ENCODE measurements at places on chromosomes 7 and 10. TPM values are rescaled to one million over a fixed set of nuclear protein-coding genes. Genes with fewer than 3 reads are reported as not detected.

Gene FGFR2
- not detected for total RNA-seq

Gene GALNT11
- total RNA-seq, result 80.0 TPM

Gene C10orf67
- not detected for total RNA-seq

Gene NPSR1
- total RNA-seq, result not detected

Gene CALML3
- not detected for total RNA-seq

Gene GNA12
- total RNA-seq, result 10.2 TPM

Gene PVRIG
- not detected for total RNA-seq

Gene SCIN
- total RNA-seq, result 1.7 TPM

Gene PARG
- total RNA-seq, result 32.0 TPM

Gene BMPER
- total RNA-seq, result 1.3 TPM

All from myocyte (in vitro differentiated cells).